Hepatic stellate cell (primary cell): ENCODE measurements at places on chromosomes 7 and 10.

- DNase-seq = peak; percentile 78
Observed at GRCh38 chr7:44087911-44088838, 5.8 kb upstream of the POLM start.

DNA sequence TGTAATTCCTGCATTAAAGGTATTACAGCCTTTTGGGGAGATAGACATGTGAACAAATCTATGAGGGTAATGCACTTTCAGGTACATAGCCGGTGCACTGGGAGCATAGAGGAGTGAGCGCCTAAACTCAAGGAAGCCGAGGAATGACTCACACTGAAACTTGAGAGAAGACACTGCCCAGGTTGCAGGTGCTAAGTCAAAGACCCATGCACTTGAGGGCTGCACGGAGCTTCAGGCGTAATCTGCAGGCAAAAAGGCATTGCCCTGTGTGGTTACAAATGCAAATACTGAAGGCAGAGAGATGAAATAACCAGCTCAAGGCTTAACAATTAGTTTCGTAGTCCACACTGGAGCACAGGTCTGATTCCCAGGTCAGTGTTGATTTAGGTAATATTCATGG is 51.0 kb upstream of the OSBPL3 start:
- no peak for DNase-seq

DNA sequence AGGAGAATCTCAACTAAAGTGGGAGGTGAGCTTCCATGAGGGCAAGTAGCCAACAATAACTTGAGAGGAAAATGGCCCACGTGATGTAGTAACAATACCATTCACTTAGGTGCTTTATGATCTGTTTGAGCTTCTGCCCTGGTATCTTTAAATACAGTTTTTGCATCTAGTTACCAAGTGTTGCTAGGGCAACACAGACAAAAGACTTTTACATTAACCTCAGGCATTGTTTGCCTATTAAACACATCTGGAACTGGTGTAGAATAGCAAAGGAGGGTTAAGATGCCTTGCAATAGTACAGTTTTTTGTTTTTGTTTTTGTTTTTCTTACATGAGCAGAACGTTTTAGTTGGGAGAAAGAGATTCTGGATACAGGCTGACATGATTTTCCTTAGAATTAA is 97.7 kb upstream of the MTPN start:
- no peak for DNase-seq

DNA sequence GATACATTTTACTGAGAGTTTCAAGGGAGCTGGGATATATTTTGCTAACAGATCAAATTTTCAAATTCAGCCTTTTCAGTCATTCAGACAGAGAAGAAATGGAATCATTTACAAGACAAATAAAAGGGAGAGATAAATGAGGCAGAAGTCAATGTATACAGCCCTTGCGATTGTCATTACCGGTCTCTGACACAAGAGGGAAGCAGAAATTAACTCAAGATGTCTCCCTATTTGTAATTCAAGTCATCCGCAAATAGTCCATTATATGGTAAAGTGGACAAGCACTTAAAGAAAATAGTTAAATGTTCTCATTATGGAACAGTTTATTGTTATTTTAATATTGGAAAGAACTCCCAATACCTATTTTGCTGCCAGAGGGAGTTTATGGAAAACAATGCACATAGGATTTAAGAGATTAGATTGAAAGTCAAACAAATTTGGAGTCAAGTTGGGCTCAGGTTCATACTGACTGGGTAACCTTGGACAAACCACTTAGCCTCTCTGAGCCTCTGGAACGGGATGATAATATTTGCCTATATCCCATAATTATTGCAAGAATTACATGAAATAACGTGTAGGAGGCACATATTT is 89.3 kb upstream of the PRKCQ start:
- no peak for DNase-seq

DNA sequence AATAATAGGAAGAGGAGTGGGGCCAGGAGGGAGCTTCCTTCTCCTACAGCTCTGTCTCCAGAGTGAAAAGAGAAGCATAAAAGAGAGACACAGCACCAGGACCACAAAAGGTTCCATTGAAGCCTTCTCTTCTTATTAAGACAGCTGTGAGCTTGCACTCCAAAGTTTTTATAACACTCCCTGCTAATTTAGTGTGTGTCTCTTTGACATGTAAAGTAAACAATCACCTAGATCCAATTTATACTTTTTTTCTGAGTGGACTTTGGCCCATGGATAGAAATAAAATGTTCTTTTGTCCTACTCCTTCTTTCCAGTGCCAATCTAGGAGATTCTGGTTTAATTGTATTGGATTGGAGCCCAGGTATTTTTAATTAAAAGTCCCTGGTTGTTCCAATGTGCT is at the start of gene CYP2C8:
Gene CYP2C8, minus strand, starts transcription at position 212 of the 400 bp plus-strand sequence. Its CDS starts 95 bp downstream, at position 117.
- DNase-seq = no peak

DNA sequence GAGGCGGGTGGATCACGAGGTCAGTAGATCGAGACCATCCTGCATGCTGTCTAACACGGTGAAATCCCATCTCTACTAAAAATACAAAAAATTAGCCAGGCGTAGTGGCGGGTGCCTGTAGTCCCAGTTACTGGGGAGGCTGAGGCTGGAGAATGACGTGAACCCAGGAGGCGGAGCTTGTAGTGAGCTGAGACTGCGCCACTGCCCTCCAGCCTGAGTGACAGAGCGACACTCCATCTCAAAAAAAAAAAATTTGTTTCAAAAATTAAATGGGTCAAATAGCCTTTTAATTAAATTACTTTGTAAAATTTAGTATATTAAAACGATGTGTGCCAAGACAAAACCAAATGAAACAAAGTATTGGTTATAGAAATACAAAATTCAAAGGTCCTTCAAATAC is 6.8 kb upstream of the MRC1 start:
- no peak for DNase-seq
